ENCODE measurements at places on chromosomes 6 and 20.

DNA sequence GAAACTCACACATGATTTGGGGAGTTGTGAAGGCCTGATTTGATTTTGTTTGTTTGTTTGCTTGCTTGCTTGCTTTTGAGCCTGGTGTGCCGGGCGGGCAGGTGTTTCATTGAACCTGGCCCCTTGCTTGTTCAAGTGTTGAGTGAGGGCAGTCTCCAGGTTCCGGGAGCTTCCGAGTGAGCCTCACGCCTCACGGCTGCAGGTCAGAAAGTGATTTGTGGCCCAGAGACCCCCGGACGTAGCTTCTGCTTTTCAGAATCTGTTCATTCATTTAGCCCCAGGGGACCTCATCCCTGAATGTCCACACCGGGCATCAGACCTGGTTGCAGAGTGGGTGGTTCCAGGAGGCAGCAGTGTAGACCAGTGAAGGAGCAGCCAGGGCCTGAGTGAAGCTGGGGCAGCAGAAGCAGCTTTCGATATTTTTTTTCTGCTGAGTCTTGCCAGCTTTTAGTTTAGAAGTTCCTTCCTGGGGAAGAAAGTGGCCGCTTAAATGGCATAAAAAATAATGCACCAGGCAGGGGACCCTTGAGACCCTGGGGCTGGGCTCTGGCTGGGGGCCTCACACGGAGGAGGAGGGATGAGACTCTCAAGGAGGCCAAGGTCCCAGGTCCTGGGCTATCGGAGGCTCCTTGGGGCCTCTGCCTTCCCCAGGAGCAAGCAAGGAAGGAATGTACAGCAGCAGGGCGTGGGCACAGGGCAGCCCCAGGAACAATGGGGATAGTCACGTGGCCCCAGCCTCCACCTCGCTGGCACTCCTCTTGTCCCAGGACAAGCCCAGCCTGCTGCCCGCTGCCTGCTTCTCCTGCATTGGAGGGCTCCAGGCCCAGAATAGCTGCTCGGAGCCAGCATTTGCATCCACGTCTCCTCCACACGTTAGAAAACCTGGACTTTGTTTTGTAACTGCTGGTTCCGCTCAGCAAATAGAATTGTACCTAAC lies 89.2 kb upstream of the BHLHE23 start:
- no peak for DNase-seq

DNA sequence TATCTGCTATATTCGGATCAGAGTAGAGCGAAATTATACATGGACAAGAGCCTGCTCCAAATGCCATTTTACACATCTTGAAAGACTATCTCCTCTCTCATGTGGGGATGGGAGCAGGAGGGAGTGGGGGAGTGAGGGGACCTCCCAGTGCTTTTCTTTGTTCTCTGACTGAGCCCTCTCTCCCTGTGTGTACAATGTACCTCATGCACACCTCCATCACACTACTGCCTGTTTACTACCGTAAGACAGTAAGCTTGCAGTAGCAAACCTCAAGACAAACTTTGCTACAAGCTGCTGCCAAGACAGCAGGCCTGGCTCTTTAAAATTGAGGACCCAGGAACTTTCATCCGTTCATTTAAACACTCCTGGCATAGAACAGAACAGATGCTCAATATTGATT lies 7.2 kb downstream of the NHSL1 start:
- DNase-seq: no peak

DNA sequence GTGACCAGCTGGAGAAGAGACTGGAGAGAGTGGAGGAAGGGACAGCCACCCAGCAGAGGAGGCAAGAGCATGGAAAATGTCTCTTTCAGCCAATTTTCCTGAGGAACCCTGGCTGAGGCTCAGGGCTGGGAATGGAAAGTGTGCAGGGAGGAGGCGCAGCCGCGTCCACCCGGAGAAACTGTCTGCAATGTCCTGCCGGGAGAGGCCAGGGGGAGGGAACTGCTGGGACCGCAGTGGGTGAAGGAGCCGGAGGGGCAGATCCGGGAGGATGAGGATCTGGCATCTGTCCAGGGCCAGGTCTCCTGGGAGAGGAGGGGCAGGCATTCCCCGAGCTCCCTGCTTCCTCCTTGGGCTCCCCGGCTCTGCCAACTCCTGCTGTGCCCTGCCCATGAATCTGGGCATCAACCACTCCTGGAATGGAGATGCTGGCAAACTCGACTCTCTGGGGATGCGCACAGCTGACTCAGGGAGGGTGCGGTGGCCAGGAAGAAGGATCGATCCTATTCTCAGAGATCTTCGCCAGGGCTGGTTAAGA lies 17.4 kb upstream of the HM13 start:
- DNase-seq: no peak

GRCh38 chr6:112636650-112637262 lies 289.6 kb downstream of the RFPL4B start:
- DNase-seq: no peak

DNA sequence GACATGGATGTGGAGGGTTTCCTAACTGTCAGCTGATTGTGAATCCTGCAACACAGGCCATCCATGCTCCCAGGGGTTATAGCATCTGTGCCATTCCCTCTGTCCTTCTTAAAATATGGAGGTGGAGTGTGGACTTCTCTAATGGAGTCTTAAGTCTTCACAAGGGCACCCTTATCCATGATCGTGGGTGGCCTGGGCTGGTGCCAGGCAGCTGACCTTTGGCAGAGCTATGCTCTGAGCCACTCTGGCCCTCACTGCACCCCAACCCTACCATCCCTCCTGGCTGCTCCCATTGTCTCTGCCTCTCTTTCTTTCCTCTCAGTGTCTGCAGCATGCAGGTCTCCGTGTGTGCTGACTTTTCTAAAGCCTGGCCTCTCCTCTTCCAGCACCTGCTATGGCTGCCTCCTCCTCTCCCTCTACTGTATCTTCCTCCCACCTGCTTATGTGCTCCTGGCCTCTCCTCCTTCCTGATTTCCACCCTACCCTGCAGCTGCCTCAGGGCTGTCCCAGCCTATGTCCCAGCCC lies 11.2 kb upstream of the PCMTD2 start:
- no peak for DNase-seq

GRCh38 chr6:157089851-157090250 lies 233.5 kb downstream of the TMEM242 start:
- no peak for DNase-seq

DNA sequence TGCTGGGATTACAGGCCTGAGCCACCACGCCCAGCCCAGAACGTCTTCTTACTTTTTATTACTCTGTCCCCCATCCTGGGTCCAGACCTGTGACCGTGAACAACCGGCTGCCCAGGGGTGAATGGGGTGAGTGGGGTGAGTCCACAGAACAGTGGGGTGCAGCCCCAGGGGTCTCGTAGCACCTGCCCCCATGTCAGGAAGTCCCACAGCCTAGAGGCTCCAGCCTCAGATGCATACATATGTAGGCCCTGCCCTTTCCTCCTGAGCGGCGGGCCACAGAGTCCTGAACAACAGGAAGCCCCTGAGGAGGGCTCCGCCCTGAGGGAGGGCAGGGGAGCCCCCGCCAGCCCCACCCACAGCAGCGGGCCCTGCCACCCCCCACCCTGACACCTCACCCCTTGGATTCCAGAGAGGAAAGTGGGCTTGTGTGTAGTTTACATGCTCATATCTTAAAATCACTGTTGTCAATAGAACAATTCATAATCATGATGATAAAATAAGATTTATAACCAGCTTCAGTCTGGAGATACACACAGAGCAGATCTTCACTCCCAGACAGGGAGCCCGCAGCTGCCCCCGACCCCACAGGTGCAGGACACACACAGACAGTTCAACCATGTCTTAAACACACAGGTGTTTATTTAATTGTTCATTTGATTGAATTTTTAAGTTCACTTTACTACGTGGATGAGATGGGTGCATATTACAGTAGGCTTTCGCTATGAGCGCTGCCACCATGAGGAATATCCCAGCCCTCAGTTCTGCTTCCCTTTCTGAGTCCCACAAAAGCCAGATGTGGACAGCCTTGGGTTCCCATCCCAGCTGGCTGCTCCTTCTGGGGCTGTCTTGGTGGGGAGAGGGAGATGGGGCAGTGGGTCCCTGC lies 12.4 kb upstream of the GMEB2 start:
- DNase-seq: peak; percentile 54

DNA sequence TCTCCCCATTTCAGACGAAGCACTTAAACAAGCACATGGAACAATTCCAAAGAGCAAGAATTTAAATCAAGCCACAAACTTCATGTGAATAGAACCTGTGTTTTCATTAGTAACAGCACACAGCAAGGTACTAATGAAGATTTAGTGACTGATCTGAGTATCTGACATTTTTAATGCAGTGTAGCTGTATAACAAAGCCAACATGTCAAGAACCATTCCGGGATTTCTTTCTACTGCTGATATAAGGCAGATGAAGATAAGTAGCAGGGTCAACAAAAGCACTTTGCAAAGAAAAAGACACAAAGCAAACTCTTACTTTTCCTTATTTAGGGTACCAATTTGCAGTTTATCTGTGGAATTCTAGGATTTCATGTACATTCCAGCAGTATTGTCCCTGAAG lies 11.3 kb downstream of the SLC17A5 start:
- no peak for DNase-seq

DNA sequence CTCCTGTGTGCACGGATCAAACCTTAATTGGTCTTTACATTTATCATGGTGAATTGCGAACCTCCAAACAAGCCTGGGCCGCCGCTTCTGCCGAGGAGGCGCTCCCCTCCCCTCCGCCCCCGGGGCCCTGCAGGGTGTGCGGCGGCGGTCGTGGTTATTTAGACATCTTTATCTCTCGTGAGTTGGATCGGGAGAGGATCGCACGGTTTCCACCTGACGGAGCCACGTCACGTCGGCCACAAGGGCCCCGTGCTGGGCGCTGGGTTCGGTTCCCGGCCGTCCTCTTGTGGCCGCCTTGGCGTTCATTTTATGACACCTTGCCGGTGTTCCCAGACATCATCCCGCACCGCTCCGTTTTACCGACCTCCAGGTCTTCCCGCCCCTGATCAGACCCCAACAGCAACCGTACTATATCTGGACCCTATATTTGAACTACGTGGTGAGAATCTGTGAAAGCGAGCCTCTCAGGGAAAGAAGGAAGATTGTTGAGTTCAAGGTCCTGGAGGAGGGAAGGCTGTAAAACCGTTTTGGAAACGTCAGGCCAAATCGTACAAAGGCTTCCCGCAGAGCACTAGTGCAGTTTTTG lies 1.3 kb upstream of the CNR1 start:
- DNase-seq: no peak
